Panc1 (cell line): ENCODE measurements at places on chromosomes 11 and 22. TPM values are rescaled to one million over a fixed set of nuclear protein-coding genes. Genes with fewer than 3 reads are reported as not detected.
A peak's percentile ranks its signal among the peaks of the same experiment; 100 is the strongest.

The NXPE2 gene
- total RNA-seq = not detected

The TRIM49B gene
- total RNA-seq = not detected

GRCh38 chr11:128208329-128209137, 378.8 kb downstream of the ETS1 start:
- no peak for DNase-seq
- H3K27me3 ChIP-seq = no peaks in the 10 kb centered on the region
- H3K4me3 ChIP-seq = no peak overlapping the region
- H3K27ac ChIP-seq = peak overlapping the region; percentile 91
- peaks cover 12% of the 10 kb centered on the region for H3K4me1 ChIP-seq

- 0 out of 2 replicates have a peak, but pooled peaks cover 2% of the 10 kb centered on the region for H3K36me3 ChIP-seq
- H3K4me1 ChIP-seq = peaks cover 41% of the 10 kb centered on the region
- H3K4me3 ChIP-seq = no peak overlapping the region
These were observed 4.0 kb downstream of the MICAL2 start for GRCh38 chr11:12114193-12115033.

The DLG2 gene
- total RNA-seq = 4.2 TPM

DNA sequence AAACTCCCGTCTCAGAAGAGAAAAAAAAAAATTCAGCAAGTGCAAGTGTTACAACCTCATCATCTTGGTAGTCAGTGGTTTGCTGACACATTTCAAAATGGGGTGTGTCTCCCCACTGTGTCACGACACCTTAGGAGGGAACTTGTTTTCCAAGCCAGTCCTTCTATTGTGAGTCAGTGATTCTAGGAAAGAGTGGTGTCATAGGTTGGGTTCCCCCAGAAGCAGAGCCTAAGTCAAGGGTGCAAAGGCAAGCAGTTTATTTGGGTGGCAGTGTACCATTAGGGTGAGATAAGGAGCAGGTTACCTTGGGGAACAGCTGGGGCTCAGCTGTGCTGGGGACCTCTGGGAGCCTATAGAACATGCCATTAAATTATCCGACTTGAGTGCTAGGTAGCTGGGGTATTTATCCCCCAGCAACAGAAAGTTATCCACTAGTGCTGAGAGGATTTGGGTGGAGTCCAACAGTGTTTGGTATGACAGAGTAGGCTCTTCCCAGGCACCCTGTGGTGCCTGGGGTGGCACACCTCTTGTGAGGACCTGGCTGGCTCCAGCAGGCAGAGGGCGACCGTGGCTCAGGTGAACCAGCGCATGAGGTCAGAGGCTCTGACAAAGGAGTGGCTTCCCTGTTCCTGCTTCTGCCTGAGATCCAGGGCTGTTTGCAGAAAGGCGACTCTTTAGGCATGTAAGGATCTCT, 41.7 kb downstream of the KIAA1671 start:
- H3K4me1 ChIP-seq = peaks cover 61% of the 10 kb centered on the region
- no peak overlapping the region for H3K4me3 ChIP-seq
- no peaks in the 10 kb centered on the region for H3K36me3 ChIP-seq
- no peak for DNase-seq
- H3K27ac ChIP-seq = peak overlapping the region; percentile 21; the same call in 1 of the 2 replicates

The MOGAT2 gene
- 0.08 TPM for total RNA-seq

DNA sequence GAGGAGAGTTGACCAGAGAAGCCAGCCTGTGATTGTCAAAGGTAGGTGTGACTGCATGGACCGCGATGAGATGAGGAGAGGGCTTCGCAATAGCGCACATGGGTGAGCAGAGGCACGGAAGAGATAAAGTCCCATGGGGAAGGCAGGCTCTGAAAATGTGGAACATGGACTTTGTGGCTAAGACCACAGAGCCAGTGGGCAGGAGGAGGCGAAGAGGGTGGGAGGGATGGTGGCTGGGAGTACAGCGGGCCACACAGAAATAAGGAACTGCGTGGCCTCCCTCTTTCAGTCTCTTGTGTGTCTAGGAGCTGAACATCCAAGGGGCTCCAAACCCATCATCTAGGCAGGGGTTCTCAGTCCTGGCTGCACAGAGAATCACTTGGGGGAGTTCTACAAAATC, 98.6 kb downstream of the TENM4 start:
- no peak overlapping the region for H3K4me3 ChIP-seq
- no peaks in the 10 kb centered on the region for H3K36me3 ChIP-seq
- peaks cover 9% of the 10 kb centered on the region for H3K27me3 ChIP-seq
- no peak for DNase-seq

- no peak overlapping the region for H3K4me3 ChIP-seq
- no peaks in the 10 kb centered on the region for H3K27me3 ChIP-seq
- no peak for DNase-seq
These were observed 89.2 kb downstream of the GALNT18 start for GRCh38 chr11:11532574-11532973.

GRCh38 chr11:48019595-48019994, 39.2 kb downstream of the PTPRJ start:
- DNase-seq = no peak
- H3K27ac ChIP-seq = 0 out of 2 replicates have a peak overlapping the region, but pooled peaks have one; percentile 9
- H3K27me3 ChIP-seq = no peaks in the 10 kb centered on the region
- H3K4me3 ChIP-seq = no peak overlapping the region
- no peaks in the 10 kb centered on the region for H3K36me3 ChIP-seq

- DNase-seq = no peak
- H3K36me3 ChIP-seq = peaks cover 7% of the 10 kb centered on the region
- H3K4me3 ChIP-seq = no peak overlapping the region
- H3K27me3 ChIP-seq = no peaks in the 10 kb centered on the region
- 0 out of 2 replicates have a peak, but pooled peaks cover 3% of the 10 kb centered on the region for H3K4me1 ChIP-seq
These were observed 4.4 kb downstream of the RBX1 start for GRCh38 chr22:40955571-40955970.

DNA sequence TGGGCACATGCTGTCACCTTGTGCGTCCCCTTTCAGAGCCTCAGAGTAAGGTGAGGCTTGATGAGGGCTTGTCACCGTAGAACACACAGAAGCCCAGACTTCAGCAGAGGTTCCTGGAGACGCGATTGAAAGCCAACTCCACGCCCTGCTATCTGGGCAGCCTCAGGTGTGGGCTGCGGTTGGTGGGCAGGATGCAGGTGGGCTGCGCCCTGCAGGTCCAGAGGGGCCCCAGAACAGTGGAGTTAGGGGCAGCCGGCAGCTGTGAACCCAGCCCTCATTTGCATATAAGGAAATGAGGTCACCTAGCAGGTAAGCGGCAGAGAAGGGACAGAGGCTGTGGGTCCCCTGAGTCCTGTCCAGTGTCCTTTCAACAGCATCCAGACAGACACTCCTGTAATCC, 15.4 kb downstream of the PHLDA2 start:
- H3K27ac ChIP-seq = peak overlapping the region; percentile 32; the same call in 1 of the 2 replicates
- H3K36me3 ChIP-seq = no peaks in the 10 kb centered on the region
- no peak overlapping the region for H3K4me3 ChIP-seq
- peaks cover 41% of the 10 kb centered on the region for H3K4me1 ChIP-seq
- no peak for DNase-seq

DNA sequence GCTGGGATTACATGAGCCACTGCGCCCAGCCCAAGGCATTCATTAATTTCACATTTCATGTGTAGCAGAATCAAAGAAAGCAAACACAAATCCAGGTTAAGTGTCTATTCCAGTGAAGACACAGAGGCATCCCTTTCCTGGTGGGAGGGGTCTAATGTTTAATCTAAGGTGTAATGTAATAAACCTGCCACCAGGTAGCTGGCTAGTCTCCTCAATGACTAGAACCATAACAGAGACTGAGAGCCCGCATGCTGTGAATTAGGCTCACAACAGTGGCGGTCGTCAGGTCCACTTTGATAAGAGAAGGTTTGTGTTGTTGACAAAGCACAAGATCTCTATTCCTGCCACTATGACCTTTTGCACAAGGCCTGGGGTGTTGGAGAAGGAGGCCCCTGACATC, 64.2 kb upstream of the ADA2 start:
- no peak for DNase-seq
- H3K27me3 ChIP-seq = no peaks in the 10 kb centered on the region
- H3K4me1 ChIP-seq = no peaks in the 10 kb centered on the region
- no peak overlapping the region for H3K27ac ChIP-seq
- no peak overlapping the region for H3K4me3 ChIP-seq

- H3K27ac ChIP-seq = no peak overlapping the region
- no peaks in the 10 kb centered on the region for H3K4me1 ChIP-seq
- no peak for DNase-seq
- H3K4me3 ChIP-seq = no peak overlapping the region
- H3K36me3 ChIP-seq = no peaks in the 10 kb centered on the region
These were observed 178.2 kb downstream of the LRRC4C start for GRCh38 chr11:41281131-41281742.

- H3K36me3 ChIP-seq = no peaks in the 10 kb centered on the region
- H3K4me1 ChIP-seq = 0 out of 2 replicates have a peak, but pooled peaks cover 4% of the 10 kb centered on the region
- H3K4me3 ChIP-seq = no peak overlapping the region
- H3K27ac ChIP-seq = no peak overlapping the region
These were observed 42.2 kb downstream of the PPFIA1 start for GRCh38 chr11:70312401-70313357.

DNA sequence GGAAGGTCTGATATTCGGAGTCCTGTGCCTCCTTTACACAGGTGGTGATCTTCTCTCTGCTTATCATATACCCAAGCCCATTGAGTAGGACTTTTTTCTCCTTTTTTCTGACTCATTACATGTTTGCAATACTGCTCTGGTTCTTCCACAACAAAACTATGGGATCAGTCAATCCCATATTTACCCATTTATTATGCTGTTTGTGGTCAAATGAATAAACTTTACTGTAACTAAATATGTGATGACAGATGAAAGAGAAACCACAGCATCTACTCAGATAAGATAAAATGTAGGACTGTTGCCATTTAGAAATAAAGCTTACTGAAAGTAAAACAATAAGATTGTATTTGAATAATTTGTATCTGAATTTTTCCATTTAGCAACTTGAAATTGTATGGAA, 958.7 kb upstream of the FAT3 start:
- H3K36me3 ChIP-seq = no peaks in the 10 kb centered on the region
- H3K4me3 ChIP-seq = no peak overlapping the region
- no peak overlapping the region for H3K27ac ChIP-seq
- no peak for DNase-seq
- no peaks in the 10 kb centered on the region for H3K4me1 ChIP-seq
- H3K27me3 ChIP-seq = no peaks in the 10 kb centered on the region

DNA sequence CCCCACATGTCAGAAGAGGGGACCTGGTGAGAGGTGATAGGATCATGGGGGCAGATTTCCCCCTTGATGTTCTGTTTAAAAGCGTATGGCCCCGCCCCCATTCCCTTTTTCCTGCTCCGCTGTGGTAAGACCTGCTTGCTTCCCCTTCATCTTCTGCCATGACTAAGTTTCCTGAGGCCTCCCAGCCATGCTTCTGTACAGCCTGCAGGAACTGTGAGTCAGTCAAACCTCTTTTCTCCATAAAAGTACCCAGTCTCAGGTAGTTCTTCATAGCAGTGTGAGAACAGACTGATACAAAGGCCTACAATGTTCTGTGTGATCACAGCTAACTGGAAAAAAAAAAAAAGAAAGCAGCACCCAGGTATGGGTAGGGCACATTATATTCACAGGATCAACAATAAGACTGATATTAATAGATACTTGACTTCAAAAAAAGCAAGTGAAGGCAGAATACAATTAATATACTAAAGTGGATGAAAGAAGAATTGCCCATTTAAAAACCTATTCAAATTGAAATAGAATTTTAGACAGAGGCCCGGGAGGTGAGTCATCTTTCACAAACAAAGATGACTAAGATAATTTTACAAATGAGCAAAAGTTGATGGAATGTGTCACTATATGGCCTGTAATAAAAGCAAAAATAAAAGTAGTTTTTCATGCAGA, 1.7 kb upstream of the OR52K1 start:
- no peaks in the 10 kb centered on the region for H3K4me1 ChIP-seq
- no peak overlapping the region for H3K4me3 ChIP-seq
- DNase-seq = no peak
- H3K27me3 ChIP-seq = peaks cover 16% of the 10 kb centered on the region; the same call in 1 of the 2 replicates
- H3K27ac ChIP-seq = no peak overlapping the region
- no peaks in the 10 kb centered on the region for H3K36me3 ChIP-seq

- DNase-seq = peak; percentile 62
- H3K27me3 ChIP-seq = no peaks in the 10 kb centered on the region
- peaks cover 56% of the 10 kb centered on the region for H3K4me1 ChIP-seq
- H3K36me3 ChIP-seq = no peaks in the 10 kb centered on the region
These were observed 2.2 kb upstream of the RPS6KA4 start for GRCh38 chr11:64356498-64357411.

The APOA5 gene
- 0.39 TPM for total RNA-seq

GRCh38 chr11:61331651-61332050, 1.3 kb downstream of the DDB1 start:
- H3K27ac ChIP-seq = peak overlapping the region; percentile 92
- H3K4me3 ChIP-seq = peak overlapping the region; percentile 92
- H3K36me3 ChIP-seq = peaks cover 20% of the 10 kb centered on the region
- no peak for DNase-seq
- peaks cover 31% of the 10 kb centered on the region for H3K4me1 ChIP-seq

The IGLL5 gene
- total RNA-seq = not detected

The OR5P2 gene
- total RNA-seq = not detected

DNA sequence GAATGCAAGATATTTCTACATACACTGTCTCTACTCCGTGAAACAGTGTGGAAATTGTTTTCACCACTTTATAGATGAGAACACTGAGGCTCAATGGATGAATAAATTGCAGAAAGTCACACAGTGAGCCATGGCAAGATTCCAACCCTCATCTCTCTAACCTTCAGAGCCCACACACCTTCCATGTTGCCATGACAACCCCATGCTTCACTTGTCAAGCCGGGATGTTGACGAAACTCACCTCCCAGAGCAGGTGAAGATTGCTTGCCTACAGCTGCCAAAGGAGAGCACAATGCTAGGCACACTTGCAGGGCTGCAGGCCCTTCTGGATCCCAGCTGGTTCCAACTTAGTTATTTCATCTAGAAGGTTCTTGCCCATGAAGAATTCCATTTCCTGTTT, 71.4 kb upstream of the SEZ6L start:
- no peak for DNase-seq
- 0 out of 2 replicates have a peak, but pooled peaks cover 3% of the 10 kb centered on the region for H3K27me3 ChIP-seq
- H3K4me1 ChIP-seq = no peaks in the 10 kb centered on the region

The SELENOO gene
- 34.3 TPM for total RNA-seq

GRCh38 chr11:61027141-61027840, 55.8 kb downstream of the CD6 start:
- no peaks in the 10 kb centered on the region for H3K4me1 ChIP-seq
- H3K27ac ChIP-seq = no peak overlapping the region
- 0 out of 2 replicates have a peak, but pooled peaks cover 2% of the 10 kb centered on the region for H3K27me3 ChIP-seq
- no peak overlapping the region for H3K4me3 ChIP-seq

GRCh38 chr11:129314371-129314770, 61.3 kb upstream of the BARX2 start:
- H3K4me3 ChIP-seq = no peak overlapping the region
- no peaks in the 10 kb centered on the region for H3K4me1 ChIP-seq
- H3K27me3 ChIP-seq = no peaks in the 10 kb centered on the region
- H3K36me3 ChIP-seq = no peaks in the 10 kb centered on the region
- DNase-seq = no peak

The SUN2 gene
- 45.1 TPM for total RNA-seq

DNA sequence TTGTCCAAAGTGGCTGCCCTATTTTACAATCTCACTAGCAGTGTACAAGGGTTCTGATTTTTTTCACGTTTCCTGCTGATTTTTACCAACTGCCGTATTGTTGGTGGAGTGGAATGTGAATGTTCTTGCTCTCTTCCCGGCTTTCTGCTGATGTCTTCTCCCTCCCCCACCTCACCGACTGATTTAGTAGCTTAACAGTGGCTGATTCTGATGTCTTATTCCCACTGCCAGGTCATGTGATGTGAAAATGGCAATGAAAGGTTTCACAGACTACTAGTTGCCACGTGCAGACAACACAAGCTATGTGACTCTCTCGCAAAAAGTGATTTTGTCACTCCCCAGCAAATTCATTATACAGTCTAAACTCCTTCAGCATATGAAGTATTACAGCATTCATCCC, 17.3 kb upstream of the NEU3 start:
- DNase-seq = no peak
- no peaks in the 10 kb centered on the region for H3K27me3 ChIP-seq
- no peaks in the 10 kb centered on the region for H3K4me1 ChIP-seq
- no peak overlapping the region for H3K4me3 ChIP-seq

GRCh38 chr11:1566381-1567051, 5.6 kb downstream of the DUSP8 start:
- H3K36me3 ChIP-seq = no peaks in the 10 kb centered on the region
- no peak overlapping the region for H3K4me3 ChIP-seq
- no peak for DNase-seq
- no peak overlapping the region for H3K27ac ChIP-seq
- H3K4me1 ChIP-seq = peaks cover 9% of the 10 kb centered on the region
